ENCODE measurements at places on chromosomes 5 and 9.

- no peak overlapping the region for H3K4me3 ChIP-seq
- H3K27ac ChIP-seq, result peak overlapping the region; percentile 43
- DNase-seq, result no peak
These were observed 31.4 kb downstream of the ACTBL2 start for GRCh38 chr5:57450991-57451876.

DNA sequence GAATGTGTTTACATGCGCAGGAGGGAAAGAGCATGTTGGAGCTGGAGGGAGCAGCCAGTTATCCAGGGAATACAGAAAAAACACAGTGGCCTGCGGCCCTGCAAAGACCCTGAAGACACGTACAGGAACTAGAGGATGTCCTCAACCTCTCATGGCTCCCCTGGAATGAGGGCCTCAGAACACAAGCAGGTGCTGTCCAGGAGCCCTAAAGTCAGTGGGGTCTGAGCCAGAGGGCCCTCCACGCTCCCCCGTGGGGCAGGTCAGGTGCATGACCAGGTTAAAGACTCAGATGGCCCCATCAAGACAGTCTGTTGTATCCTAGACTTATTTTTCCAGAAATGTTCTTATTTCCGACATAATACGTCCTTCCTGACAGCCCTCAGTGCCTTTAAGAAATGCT, 106.9 kb downstream of the ROR2 start:
- H3K4me3 ChIP-seq, result no peak overlapping the region
- H3K4me1 ChIP-seq, result no peaks in the 10 kb centered on the region

GRCh38 chr9:110892689-110893088, 145.6 kb downstream of the LPAR1 start:
- H3K4me1 ChIP-seq, result peaks cover 3% of the 10 kb centered on the region
- no peak for DNase-seq
- no peaks in the 10 kb centered on the region for H3K36me3 ChIP-seq
- H3K27me3 ChIP-seq, result no peaks in the 10 kb centered on the region
- H3K27ac ChIP-seq, result no peak overlapping the region
- no peak overlapping the region for H3K4me3 ChIP-seq

DNA sequence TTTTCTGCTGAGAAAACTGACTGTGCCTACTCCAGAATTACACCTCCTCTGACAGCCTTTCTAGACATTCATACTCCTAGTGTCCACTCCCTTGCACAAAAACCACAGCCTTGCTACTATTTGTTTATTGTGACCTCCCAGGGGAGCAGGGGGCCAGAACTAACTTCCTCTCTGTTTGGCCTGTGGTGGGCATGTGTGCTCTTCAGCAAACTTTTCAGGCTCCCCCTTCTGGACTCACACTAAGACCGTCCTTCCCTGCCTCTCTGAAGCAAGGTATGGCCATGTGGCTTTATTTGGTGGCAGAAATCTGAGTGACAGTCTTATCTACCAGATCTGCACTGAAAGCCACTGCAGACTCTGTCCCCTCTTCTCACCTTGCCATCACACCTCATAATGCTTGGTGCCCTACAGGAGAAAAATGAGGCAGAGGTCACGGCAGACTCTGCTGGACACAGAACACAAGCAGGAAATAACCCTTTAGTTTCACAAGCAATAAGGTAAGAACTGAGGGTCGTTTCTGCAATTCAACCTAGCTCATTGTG, 28.2 kb downstream of the LIFR start:
- H3K27me3 ChIP-seq, result no peaks in the 10 kb centered on the region
- no peaks in the 10 kb centered on the region for H3K36me3 ChIP-seq
- H3K4me1 ChIP-seq, result peaks cover 4% of the 10 kb centered on the region
- no peak for DNase-seq
- H3K4me3 ChIP-seq, result no peak overlapping the region

DNA sequence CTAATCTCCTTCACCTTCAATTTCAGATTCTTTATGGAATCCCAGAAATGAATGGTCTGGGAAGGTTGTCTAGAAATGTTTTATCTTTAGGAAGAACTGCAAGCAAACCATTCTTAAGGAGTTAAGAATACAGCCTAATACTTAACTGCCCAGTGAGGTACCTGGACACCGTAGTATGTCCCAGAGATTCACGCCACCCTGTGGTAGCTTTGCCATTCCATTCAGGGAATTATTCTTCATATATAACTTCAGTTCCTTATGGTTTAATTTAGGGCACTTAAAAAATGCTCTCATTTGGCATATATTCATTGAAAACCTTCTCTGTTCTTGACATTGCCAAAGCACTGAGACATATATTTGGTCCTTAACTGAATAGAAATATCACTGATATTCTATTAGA, 49.7 kb downstream of the ACTBL2 start:
- H3K4me3 ChIP-seq, result no peak overlapping the region
- DNase-seq, result no peak
- no peak overlapping the region for H3K27ac ChIP-seq
- peaks cover 4% of the 10 kb centered on the region for H3K4me1 ChIP-seq
- no peaks in the 10 kb centered on the region for H3K36me3 ChIP-seq
- no peaks in the 10 kb centered on the region for H3K27me3 ChIP-seq

DNA sequence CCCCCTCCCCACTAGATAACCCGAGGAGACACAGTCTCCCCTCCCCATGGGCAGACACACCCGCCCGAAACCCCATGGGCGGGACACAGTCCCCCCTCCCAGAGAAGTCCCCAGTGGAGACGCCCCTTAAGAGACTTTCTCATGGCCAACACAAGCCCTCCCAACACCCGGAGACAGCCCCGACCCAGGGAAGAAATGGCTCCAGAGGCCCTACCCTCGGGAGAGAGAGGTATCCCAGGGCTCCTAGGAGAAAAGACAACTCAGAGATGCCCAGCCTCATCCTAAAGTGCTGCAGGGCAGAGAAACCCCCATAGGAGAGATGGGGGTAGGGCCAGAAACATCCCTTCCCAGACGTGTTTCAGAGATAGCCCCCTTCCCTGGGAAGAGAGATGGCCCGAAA, 27.4 kb downstream of the PCDH1 start:
- H3K4me1 ChIP-seq, result no peaks in the 10 kb centered on the region
- DNase-seq, result no peak
- H3K36me3 ChIP-seq, result no peaks in the 10 kb centered on the region

GRCh38 chr5:90214991-90215390, 194.6 kb downstream of the CETN3 start:
- H3K27ac ChIP-seq, result no peak overlapping the region
- no peak overlapping the region for H3K4me3 ChIP-seq
- no peaks in the 10 kb centered on the region for H3K27me3 ChIP-seq
- no peaks in the 10 kb centered on the region for H3K36me3 ChIP-seq
- H3K4me1 ChIP-seq, result no peaks in the 10 kb centered on the region
- no peak for DNase-seq

DNA sequence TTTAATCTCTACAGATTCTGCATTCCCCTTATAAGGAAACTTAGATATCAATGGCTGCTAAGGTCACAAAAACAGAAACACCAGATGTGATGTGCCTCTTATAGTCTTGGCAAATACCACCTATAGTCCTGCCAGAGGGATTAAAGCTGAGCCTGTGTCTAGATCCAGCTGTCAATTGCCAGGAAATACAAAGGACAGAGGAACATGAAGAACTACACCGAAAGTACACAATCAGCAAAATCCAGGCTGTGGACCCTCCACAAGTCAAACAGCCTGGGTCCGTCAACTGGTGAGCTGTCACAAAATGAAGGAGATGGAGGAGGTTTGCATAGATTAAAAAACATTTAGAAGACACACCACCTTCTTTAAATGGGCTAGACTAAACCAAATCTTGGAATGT, 85.4 kb downstream of the KLF4 start:
- no peak overlapping the region for H3K27ac ChIP-seq
- no peak overlapping the region for H3K4me3 ChIP-seq
- H3K27me3 ChIP-seq, result no peaks in the 10 kb centered on the region

DNA sequence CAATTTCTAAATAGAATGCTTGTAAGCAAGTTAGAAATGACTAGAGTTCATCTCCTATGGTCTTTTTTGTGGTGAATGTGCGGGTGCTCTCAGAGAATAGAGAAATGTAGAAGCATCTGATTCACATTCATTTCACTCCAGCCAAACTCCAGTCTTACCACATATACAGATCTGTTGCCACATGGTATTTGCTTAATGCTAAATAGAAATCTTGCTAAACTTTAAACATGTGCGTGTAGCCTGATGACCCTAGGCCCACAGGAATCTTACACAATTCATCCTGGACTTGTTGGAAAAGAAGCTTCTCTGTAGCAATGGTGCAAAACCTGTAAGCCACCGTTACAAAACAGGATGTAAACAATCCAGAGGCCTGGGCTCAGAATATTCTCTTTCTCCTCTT, 135.2 kb downstream of the PCSK1 start:
- H3K36me3 ChIP-seq, result no peaks in the 10 kb centered on the region
- no peaks in the 10 kb centered on the region for H3K27me3 ChIP-seq

DNA sequence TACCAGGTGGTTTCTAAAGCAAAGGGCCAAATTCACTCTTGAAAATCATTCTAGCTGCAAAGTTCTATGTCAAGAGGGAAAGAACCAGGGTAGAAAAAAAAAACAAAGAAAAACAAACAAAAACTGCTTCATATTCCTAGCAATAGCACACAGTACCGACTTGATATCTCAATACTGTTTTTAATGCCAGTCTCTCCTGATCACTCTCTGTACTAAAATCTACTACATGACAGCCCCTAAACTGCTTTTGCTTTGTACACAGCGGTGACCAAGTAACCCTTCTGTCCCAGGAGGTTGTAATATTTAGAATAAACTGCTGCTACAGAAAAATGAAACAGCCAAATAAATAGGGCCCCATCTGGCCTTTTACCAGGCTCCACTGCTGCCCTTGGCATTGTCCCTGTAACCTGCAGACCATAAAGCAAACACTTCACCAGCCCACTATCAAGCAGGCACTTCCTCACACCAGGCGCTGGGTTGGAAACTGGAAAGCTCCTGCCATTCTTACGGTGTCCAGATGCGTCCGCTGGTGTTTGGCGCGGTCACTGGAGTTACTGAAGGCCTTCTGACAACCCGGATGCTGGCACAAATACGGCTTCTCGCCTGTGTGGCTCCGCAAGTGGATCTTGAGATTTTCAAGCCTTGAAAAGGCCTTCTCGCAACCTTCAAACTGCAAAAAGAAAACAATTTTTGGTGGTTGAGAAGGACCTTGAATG, 363.2 kb downstream of the GLIS3 start:
- no peaks in the 10 kb centered on the region for H3K36me3 ChIP-seq
- DNase-seq, result peak; percentile 80
- peak overlapping the region; percentile 14 for H3K4me3 ChIP-seq
- no peaks in the 10 kb centered on the region for H3K4me1 ChIP-seq
- peak overlapping the region; percentile 30 for H3K27ac ChIP-seq

- H3K4me3 ChIP-seq, result no peak overlapping the region
- H3K36me3 ChIP-seq, result no peaks in the 10 kb centered on the region
- no peak for DNase-seq
- H3K4me1 ChIP-seq, result no peaks in the 10 kb centered on the region
These were observed 76.9 kb downstream of the SFXN1 start for GRCh38 chr5:175555168-175555785.

DNA sequence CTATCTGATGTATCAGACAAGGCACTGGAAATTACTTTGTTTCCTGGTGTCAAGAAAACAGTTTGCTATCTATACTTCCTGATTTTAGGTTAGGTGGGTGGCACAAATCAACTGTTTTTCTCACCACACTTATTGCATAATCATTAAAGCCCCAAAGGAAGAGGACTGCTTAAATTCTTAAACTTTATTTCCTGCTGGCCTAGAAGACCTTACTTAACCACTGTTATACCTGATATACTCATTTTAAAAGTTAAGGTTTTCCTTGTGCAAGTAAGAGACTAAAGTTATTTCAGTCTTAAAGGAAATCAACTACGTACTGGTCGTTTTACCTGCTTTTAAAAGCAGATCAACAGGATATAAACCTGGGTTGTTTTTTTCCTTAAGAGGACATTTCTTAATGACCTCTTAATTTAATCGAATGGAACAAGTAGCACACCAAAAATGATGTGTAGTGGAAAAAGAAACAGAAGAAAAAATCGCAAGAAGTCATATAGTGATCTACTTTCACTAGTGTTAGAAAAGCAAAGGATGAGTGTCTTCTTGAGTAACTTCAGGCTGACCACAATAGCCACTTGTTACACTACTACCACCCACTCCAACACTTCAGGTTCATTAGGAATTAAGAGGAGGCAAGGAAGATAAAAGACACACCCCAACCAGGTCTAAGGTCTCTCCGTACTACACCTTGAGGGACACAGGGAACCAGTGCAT, 974 bp downstream of the CLINT1 start:
- peak overlapping the region; percentile 48 for H3K4me3 ChIP-seq
- H3K27ac ChIP-seq, result no peak overlapping the region
- H3K36me3 ChIP-seq, result no peaks in the 10 kb centered on the region
- H3K27me3 ChIP-seq, result no peaks in the 10 kb centered on the region
- no peaks in the 10 kb centered on the region for H3K4me1 ChIP-seq
- no peak for DNase-seq

- H3K4me3 ChIP-seq, result no peak overlapping the region
- H3K4me1 ChIP-seq, result no peaks in the 10 kb centered on the region
- H3K27ac ChIP-seq, result no peak overlapping the region
- no peaks in the 10 kb centered on the region for H3K36me3 ChIP-seq
- DNase-seq, result no peak
- H3K27me3 ChIP-seq, result no peaks in the 10 kb centered on the region
These were observed 26.4 kb downstream of the TRIM14 start for GRCh38 chr9:98092613-98092931.

DNA sequence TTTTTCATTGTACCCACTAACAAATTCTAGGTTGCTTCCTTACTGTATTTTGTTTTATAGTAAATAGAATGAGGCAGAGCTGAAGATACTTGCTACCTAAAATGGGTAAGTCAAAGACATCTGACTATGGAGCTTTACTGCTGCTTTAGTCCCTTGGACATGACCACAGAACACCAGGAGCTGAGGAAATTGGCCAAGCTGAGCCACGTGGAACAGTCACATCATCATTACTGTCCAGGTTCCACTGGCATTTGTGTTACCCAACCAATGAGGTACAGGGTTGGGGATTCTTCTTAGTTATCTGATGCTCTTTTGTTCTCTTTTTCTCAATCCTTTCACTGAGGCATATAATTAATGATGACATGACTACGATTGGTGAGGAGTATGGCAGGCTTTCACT, 47.1 kb downstream of the SSBP2 start:
- DNase-seq, result no peak
- H3K36me3 ChIP-seq, result no peaks in the 10 kb centered on the region
- no peaks in the 10 kb centered on the region for H3K4me1 ChIP-seq
- H3K27me3 ChIP-seq, result no peaks in the 10 kb centered on the region
- no peak overlapping the region for H3K27ac ChIP-seq
- H3K4me3 ChIP-seq, result no peak overlapping the region

Measured in aorta (tissue), 5 donors.